ENCODE measurements at places on chromosomes 12 and 14. TPM values are rescaled to one million over a fixed set of nuclear protein-coding genes. Genes with fewer than 3 reads are reported as not detected.

Gene HOXC6
- not detected for total RNA-seq

Gene BICD1
- 13.0 TPM for total RNA-seq

Gene DYRK2
- total RNA-seq = 55.8 TPM

Gene TMEM119
- total RNA-seq = 1.7 TPM

Gene OTX2
- total RNA-seq = not detected

Gene CD163L1
- 5.1 TPM for total RNA-seq

Gene BATF
- 3.3 TPM for total RNA-seq

Gene TEX22
- 2.0 TPM for total RNA-seq

Gene FGF6
- not detected for total RNA-seq

Gene LMNTD1
- total RNA-seq = not detected

Gene SLCO1B3
- not detected for total RNA-seq

Gene DIO2
- 4.9 TPM for total RNA-seq

Gene CLEC2D
- 3.4 TPM for total RNA-seq

Gene TTC7B
- total RNA-seq = 65.6 TPM

Gene SRGAP1
- 2.6 TPM for total RNA-seq

Gene TEX52
- not detected for total RNA-seq

Gene TMBIM4
- 54.8 TPM for total RNA-seq

Gene ETV6
- total RNA-seq = 13.0 TPM

Gene SERPINA3
- 1.0 TPM for total RNA-seq

Gene SLC4A8
- 0.64 TPM for total RNA-seq

Gene B4GALNT3
- total RNA-seq = 27.2 TPM

Gene EXOC5
- total RNA-seq = 58.3 TPM

Gene CCDC177
- total RNA-seq = not detected

Gene PRH2
- total RNA-seq = not detected

Gene ENDOU
- 0.14 TPM for total RNA-seq

Gene TSPAN19
- 1.0 TPM for total RNA-seq

Gene NR1H4
- not detected for total RNA-seq

Gene CMA1
- 0.34 TPM for total RNA-seq

Gene RIMBP2
- total RNA-seq = not detected

Gene ANKS1B
- 1.7 TPM for total RNA-seq

Gene ANKRD33
- not detected for total RNA-seq

Gene NFE2
- 0.33 TPM for total RNA-seq

Gene FBXO34
- total RNA-seq = 21.1 TPM

Data from heart right ventricle (tissue), 16 donors.